Pancreas (tissue), 10 donors: ENCODE measurements at places on chromosomes 6 and 20. TPM values are rescaled to one million over a fixed set of nuclear protein-coding genes. Genes with fewer than 3 reads are reported as not detected.

DNA sequence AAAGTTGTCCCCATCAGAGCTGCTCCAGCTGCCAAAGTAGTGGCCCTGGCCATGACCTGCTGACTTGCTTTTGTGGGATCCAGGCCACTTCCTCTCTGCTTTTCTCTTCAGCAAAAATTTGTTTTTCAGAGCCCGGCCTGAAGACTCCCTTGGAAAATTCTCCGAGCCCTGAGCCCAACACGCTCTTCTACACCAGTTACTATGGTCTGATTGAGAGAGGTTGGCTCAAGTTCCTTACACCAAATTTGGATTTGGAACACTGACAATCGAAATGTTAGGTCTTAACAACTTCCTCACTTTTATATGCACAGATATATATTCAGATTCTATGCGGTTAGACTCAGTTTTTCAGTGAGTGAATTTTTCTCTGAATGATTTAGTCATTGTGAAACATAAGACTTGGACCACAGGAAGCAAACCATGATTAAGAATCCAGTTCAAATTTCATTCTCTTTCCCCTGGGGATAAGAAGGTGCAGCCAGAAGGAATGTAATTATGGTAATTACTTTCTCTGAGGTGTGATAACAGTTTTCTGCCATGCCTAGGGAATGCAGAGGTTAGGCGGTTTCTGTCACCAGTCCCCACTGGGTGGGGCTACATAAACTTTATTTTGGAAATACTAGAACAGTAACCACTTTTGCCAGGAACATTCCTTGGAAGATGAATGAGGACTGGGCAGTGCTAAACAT is 365.2 kb downstream of the SYNE1 start:
- DNase-seq = no peak

GRCh38 chr20:2751878-2752566 is 48.4 kb downstream of the CPXM1 start:
- DNase-seq = peak; percentile 44

GRCh38 chr20:46994341-46994740 is 99.7 kb downstream of the EYA2 start:
- DNase-seq = no peak

DNA sequence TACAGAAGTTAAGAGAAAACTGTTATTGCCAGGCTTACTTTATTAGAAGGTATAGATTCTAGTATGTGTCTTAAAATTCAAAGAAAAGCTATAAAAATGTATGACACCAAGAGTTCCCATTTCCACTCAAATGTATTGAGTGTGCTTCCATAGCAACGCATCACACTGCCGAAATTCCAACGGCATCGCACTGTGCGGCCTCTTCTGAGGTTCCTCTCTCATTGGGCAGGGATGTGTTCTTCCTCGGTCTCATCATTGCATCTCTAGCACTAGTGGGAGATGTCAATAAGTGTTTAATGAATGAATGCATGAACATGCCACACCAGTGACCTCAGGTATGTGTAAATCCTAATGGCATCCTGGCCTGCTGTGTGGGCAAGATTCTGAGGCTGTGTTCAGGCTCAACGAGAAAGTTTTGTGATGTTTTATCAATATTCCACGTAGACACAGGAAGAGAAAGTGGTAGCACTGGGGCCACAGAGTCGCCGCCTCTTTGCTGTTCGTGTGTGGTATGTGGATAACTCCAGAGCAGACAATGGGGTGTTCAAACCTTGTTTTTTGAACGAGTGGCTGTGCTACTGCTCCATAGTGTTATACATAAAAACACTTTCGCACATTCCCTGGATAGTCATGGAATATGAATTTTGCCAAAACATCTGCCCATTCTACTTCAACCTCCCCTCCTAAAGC is 171.6 kb downstream of the ADGB start:
- DNase-seq = no peak

DNA sequence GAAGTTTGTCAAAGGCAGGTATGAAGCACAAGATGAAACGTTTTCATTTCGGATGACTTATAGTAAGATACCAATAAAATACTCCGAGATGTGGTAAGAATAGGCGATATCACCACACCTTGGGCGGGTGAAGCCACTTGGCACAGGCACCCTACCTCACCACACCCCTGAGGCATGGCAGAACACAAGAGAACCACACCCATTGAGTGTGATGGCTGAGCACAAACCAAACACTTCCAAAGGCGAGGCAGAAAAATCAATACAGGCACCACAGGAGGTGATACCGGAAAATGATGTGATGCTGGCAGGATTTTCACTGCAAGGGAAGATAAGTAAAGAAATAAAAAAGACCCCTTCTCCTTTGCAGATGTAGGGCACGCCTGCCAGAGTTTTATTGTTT is 332.9 kb upstream of the PRDM1 start:
- DNase-seq = no peak

DNA sequence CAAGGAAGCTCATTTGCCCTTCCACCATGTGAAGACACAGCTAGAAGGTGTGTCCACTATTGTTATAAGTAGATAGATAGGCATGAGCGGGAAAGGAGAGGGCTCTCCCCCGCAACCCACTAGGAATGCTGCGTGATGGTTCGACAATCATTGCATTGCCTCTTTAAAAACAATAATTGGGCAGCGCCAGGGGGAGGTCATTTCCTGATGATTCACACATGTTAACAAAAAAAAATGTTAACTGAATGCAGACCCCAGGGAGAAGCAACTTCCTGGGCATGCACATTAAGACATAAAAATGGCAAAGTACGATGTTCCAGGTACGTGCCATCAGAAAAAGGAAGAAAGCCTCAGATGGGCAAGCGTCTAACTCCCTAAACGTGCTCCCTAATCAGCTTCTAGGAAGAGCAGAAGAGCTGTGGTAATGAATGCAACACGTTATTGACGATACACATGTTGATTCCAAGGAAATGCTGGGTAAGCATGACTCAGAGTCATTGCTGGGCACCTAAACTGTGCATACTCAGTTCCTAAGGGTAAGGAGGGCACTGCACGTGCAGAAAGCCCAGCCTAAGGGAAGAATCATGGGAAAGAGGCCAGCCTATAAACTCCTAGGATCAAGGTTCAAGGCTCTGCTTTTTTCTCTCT is 113.7 kb downstream of the FAM217A start:
- no peak for DNase-seq

GRCh38 chr20:49892817-49893216 is 22.5 kb downstream of the SPATA2 start:
- peak; percentile 51 for DNase-seq

- DNase-seq = no peak
These were observed 42.1 kb upstream of the ZNF184 start for GRCh38 chr6:27514906-27515495.

GRCh38 chr6:110822249-110822648 is 7.0 kb upstream of the CDK19 start:
- no peak for DNase-seq

DNA sequence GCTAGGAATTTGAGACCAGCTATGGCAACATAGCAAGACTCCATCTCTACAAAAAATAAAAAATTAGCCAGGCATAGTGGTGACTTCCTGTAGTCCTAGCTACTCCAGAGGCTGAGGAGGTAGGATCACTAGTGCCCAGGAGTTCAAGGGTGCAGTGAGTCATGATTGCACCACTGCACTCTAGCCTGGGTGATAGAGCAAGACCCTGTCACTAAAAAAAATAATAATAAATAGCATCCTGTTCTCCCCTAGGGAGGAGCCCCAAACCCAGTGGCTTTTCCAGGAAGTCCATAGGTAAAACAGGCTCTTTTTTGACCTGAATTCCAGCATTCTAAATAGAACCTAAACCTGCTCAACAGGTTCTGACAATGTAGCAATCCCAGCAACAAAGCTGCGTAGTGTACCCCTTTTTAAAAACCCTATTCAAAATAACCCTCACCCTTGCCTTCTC is 192.0 kb downstream of the ALDH8A1 start:
- DNase-seq = no peak

- DNase-seq = no peak
These were observed 531.0 kb upstream of the AGPAT4 start for GRCh38 chr6:161804838-161805237.

DNA sequence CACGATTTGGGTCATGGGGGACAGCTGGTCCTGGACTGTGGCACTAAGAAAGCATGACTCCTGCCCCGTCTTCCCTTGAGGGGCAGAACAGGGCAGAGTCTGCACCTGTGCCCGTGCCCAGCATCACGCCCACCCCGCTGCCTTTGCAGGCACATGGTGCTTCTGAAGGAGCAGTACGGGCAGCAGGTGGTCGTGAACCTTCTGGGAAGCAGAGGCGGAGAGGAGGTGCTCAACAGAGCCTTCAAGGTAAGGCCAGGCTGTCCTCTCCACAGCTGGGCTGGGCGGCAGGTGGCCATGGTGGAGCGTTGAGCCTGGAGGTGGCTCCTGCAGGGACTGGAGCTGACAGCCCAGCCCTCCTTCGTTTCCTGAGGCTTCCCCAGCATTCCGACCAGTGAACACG is 77.4 kb downstream of the SYNJ2 start:
- DNase-seq = no peak

DNA sequence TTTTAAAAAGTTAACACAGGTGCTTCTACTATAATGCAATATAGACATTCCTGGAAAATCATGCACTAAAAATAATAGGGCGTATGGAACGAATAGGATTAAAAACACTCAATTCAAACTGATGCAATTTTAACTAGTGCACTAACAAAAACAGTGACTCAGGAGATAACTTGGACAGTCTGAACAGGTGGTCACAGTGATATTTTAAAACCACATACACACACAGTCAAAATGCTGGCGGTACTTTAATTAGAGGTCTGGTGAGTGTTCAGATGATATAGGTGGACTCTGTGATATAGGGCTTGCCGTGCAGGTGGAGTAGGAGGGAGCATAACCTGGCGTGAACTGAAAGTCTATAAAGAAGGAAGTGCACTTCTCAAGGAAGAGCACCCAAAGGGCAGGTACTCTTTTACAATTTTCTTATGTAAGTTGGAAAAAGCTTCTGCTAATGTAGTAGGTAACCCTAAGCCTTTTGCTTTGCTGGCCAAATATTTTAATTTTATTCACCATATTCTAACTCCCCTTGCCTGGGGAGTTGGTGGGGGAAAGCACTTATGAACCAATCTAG is 41.9 kb upstream of the PLN start:
- DNase-seq = no peak

GRCh38 chr20:39242614-39243013 is 280.5 kb downstream of the DHX35 start:
- DNase-seq = no peak

- DNase-seq = no peak
These were observed 239.3 kb downstream of the ZNF217 start for GRCh38 chr20:53354314-53354713.

BTNL2 gene
- total RNA-seq = not detected

TMEM30A gene
- total RNA-seq = 65.0 TPM

PRICKLE4 gene
- total RNA-seq = 5.7 TPM

LY6G5B gene
- total RNA-seq = 3.2 TPM

NKX2-2 gene
- 2.3 TPM for total RNA-seq

C6orf52 gene
- total RNA-seq = 0.89 TPM

LAMP5 gene
- total RNA-seq = not detected

IL17F gene
- total RNA-seq = not detected

BHLHE23 gene
- total RNA-seq = not detected

SLC35B2 gene
- 30.4 TPM for total RNA-seq

TSBP1 gene
- total RNA-seq = not detected
